ENCODE measurements at places on chromosomes 3 and 15.

GRCh38 chr3:46056686-46057085 is 29.4 kb upstream of the XCR1 start:
- peaks cover 8% of the 10 kb centered on the region for H3K4me1 ChIP-seq
- no peak overlapping the region for H3K27ac ChIP-seq
- H3K4me3 ChIP-seq, result no peak overlapping the region
- H3K36me3 ChIP-seq, result no peaks in the 10 kb centered on the region

- H3K4me3 ChIP-seq, result no peak overlapping the region
- H3K27me3 ChIP-seq, result no peaks in the 10 kb centered on the region
- no peak overlapping the region for H3K27ac ChIP-seq
- DNase-seq, result no peak
These were observed 60.5 kb downstream of the GABRB3 start for GRCh38 chr15:26712335-26712734.

GRCh38 chr3:100159331-100160153 is 45.2 kb upstream of the FILIP1L start:
- no peak for DNase-seq
- peaks cover 14% of the 10 kb centered on the region for H3K36me3 ChIP-seq
- H3K4me1 ChIP-seq, result no peaks in the 10 kb centered on the region
- H3K4me3 ChIP-seq, result no peak overlapping the region
- H3K27ac ChIP-seq, result peak overlapping the region; percentile 50

DNA sequence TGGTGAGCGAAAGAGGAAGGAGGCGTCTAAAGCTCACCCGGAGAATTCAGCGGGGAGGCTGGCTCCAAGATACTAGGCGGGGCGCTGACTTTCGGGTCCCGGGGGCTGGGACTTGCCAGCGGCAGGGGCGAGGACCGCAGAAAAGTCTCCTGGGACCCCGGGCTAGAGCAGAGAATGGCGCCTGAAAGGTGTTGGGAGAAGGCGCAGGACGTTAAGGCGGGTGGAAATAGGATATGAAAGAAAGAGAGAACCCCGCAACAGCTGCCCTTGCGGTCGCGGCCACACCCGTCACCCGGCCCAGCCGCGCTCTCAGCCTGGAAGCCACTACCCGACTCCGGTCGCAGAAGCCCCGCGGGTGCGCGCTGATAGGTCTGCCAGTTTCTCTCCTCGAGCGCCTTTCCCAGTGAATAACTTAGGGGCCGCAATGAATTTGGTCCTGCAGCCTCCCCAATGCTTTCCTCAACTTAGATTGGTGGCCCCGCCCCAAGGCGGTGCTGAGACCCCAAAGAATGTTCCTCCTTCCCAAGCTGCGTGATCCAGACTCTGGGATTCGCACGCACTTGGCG is 604 bp downstream of the LTK start:
- peaks cover 29% of the 10 kb centered on the region for H3K4me1 ChIP-seq
- H3K4me3 ChIP-seq, result peak overlapping the region; percentile 38
- DNase-seq, result no peak
- H3K27me3 ChIP-seq, result peaks cover 31% of the 10 kb centered on the region

Data from left lung (tissue), 14 donors.